ENCODE measurements at places on chromosomes 12 and 14.
A peak's percentile ranks its signal among the peaks of the same experiment; 100 is the strongest.

GRCh38 chr12:68264857-68265256, 11.5 kb upstream of the IL22 start:
- H3K4me3 ChIP-seq, result no peak overlapping the region
- no peaks in the 10 kb centered on the region for H3K4me1 ChIP-seq
- peaks cover 8% of the 10 kb centered on the region for H3K27me3 ChIP-seq
- H3K36me3 ChIP-seq, result no peaks in the 10 kb centered on the region

GRCh38 chr14:29521526-29522137, 406.0 kb downstream of the PRKD1 start:
- no peaks in the 10 kb centered on the region for H3K36me3 ChIP-seq
- no peaks in the 10 kb centered on the region for H3K4me1 ChIP-seq
- no peak overlapping the region for H3K27ac ChIP-seq
- no peak overlapping the region for H3K4me3 ChIP-seq

GRCh38 chr12:12964255-12964654, 12.3 kb upstream of the GPRC5D start:
- no peak for DNase-seq

- no peak overlapping the region for H3K27ac ChIP-seq
- no peak for DNase-seq
- no peaks in the 10 kb centered on the region for H3K36me3 ChIP-seq
- H3K4me1 ChIP-seq, result no peaks in the 10 kb centered on the region
- H3K4me3 ChIP-seq, result no peak overlapping the region
Observed at GRCh38 chr14:25400607-25401206, 350.8 kb upstream of the STXBP6 start.

GRCh38 chr14:89382901-89383845, 33.9 kb downstream of the FOXN3 start:
- peak overlapping the region; percentile 87 for H3K27ac ChIP-seq
- no peak for DNase-seq
- H3K27me3 ChIP-seq, result no peaks in the 10 kb centered on the region
- H3K36me3 ChIP-seq, result peaks cover 12% of the 10 kb centered on the region

- no peak overlapping the region for H3K4me3 ChIP-seq
- no peaks in the 10 kb centered on the region for H3K27me3 ChIP-seq
- H3K4me1 ChIP-seq, result no peaks in the 10 kb centered on the region
- H3K36me3 ChIP-seq, result no peaks in the 10 kb centered on the region
- no peak overlapping the region for H3K27ac ChIP-seq
Observed at GRCh38 chr14:32629236-32629635, 300.1 kb downstream of the AKAP6 start.

DNA sequence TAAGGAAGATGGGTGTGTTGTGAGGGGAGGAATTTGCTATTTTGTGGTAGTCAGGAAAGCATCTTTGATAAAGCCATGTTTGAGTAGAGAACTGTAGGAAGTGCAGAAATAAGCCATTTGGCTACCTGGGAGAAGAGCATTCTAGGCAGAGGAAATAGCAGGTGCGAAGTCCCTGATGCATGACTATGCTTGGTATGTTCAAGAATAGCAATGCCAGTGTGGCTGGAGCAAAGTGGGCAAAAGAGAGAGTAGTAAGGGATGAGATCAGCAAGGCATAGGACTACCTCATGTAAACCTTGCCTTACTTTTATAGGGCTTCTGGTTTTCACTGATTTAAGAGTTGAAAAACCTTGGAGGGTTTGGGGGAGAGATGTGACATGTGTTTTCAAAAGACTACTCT, 365.5 kb upstream of the GARIN6 start:
- H3K27ac ChIP-seq, result no peak overlapping the region
- DNase-seq, result no peak
- H3K4me3 ChIP-seq, result no peak overlapping the region
- H3K4me1 ChIP-seq, result no peaks in the 10 kb centered on the region
- no peaks in the 10 kb centered on the region for H3K36me3 ChIP-seq
- no peaks in the 10 kb centered on the region for H3K27me3 ChIP-seq

- H3K4me3 ChIP-seq, result peak overlapping the region; percentile 75
- no peaks in the 10 kb centered on the region for H3K27me3 ChIP-seq
- peaks cover 57% of the 10 kb centered on the region for H3K4me1 ChIP-seq
- peak overlapping the region; percentile 77 for H3K27ac ChIP-seq
- peaks cover 6% of the 10 kb centered on the region for H3K36me3 ChIP-seq
- no peak for DNase-seq
Observed at GRCh38 chr12:104721039-104721405, 237.1 kb downstream of the SLC41A2 start.

DNA sequence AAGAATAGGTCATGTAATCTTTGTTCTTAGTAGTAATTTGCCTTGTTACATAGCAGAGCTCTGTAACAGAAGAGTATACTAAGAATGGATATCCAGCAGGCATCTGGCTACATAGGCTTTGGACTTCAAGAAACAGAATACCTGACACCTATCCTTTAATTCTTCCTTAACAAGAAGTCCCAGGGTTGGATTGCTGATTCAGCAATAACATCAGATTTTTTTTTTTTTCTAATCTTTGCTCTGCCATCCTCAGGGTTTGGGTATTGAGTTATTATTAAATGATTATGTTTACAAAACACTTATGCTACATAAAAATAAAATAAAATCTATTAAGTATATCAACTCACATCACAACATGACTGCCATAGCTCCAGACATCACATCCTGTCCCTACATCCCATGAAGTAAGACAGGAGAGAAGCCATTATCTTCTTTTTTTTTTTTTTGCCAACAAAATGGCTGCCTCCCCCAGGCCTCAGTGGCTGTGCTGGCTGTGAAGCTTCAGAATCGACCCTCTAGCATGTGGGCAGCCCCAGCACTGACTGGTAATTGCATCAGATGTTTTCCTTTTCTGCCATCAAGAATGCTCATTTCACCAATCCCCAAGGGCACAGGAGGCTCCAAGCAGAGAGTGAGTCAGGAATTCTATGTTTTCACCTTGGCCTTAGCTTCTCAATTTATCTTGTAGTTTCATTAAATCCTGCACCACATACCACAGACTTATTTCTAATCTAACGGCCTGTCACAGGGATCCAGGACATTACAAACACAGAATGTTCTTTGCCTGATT, 186.2 kb downstream of the DICER1 start:
- no peak overlapping the region for H3K4me3 ChIP-seq
- DNase-seq, result no peak
- no peaks in the 10 kb centered on the region for H3K4me1 ChIP-seq
- no peak overlapping the region for H3K27ac ChIP-seq

GRCh38 chr12:47021298-47021697, 58.1 kb upstream of the PCED1B start:
- no peak for DNase-seq
